ENCODE measurements at places on chromosomes 7 and 10.

DNA sequence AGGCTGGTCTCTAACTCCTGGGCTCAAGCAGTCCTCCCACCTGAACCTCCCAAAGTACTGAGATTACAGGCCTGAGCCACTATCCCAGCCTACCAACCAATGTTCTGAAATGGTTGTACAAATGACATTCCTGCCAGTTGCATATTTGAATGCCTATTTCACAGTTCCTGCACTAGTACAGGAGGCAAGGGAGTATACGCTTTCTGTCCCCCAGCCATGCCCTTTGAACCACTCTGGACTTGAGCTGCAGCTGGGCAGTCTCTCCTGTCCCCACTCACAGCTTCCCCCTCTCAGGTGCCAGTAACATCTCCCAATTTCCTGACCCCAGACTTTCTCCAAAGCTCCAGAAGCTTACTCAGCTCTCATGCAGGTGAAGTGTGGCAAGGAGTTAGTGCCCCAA lies 58.9 kb downstream of the SPOCK2 start:
- no peak for DNase-seq

- DNase-seq: no peak
Observed at GRCh38 chr10:53786236-53786900, 1013.8 kb upstream of the MBL2 start.

- no peak for DNase-seq
Observed at GRCh38 chr10:27349987-27350386, 109.4 kb upstream of the ACBD5 start.

- no peak for DNase-seq
Observed at GRCh38 chr10:114188001-114188400, 8.8 kb downstream of the TDRD1 start.

GRCh38 chr10:124035928-124036558 lies 57.4 kb downstream of the CHST15 start:
- no peak for DNase-seq

GRCh38 chr10:100670828-100671479 lies 74.4 kb upstream of the PAX2 start:
- peak; percentile 82 for DNase-seq

GRCh38 chr10:97612386-97612785 lies 20.9 kb downstream of the MORN4 start:
- DNase-seq: peak; percentile 77

DNA sequence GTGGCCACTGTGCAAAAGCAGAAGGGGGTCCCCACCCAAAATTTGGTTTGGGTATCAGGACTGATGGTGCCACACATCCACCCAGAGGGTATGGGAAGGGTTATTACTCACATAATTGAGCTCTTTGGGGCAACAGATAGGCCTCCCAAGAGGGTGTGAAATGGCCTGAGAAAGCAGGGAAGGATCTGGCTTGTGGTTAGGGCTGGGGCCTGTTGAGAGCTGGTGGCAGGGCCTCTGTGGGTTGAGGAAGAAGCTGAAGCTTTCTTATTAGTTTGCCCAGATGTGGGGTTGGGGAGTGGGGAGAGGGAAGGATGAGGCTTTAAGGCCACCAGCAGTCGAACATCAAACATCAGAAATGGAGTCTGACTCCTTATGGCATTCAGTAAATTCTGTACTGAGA lies 18.3 kb upstream of the MKI67 start:
- DNase-seq: no peak

DNA sequence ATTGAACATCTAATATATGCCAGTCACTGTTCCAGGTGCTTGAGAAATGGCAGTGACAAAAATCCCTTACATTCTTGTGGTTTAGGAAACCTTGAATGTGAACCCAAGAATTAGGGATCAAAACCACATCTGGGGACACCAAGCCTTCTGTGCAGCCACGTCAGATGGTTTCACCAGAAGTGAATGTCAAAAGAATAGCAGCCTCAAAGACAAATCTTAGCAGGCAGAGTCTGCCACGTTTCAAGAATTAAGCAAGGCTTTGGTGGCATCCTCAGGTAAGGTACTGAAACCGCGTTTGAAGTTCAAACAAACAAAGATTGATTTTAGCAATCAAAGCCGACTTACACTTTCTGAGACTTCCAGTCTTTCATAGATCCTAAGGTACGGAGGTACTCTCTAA lies 225.5 kb upstream of the GNAI1 start:
- no peak for DNase-seq

DNA sequence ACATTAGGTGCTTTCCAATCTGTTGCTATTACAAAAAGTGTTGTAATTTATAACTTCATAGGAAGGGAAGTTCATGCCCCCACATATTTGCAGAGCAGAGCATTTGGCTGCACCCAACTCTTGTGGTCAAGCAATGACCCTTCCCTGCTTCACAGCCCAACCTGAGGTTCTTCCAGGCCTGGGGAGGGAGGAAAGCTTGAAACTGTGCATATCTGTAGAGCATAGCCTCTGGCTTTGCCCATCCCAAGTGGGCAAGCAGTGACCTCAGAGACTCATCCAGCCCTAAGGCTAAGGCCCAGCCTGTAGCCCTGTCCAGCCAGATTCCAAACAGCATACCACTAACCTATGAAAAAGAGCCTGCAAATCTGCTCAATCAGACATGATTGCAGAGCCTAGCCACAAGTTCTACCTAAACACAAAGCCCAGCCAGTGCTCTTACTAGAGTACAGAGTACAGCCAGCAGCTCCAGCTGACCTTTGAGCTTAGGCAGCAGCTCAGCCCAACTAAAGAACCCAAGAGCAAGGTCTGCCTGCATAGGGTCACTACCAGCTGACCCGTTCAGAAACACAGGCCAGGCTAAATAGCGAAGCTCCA lies 14.4 kb upstream of the GSTK1 start:
- DNase-seq: no peak

- no peak for DNase-seq
Observed at GRCh38 chr10:48807791-48808470, 123.3 kb downstream of the WDFY4 start.

DNA sequence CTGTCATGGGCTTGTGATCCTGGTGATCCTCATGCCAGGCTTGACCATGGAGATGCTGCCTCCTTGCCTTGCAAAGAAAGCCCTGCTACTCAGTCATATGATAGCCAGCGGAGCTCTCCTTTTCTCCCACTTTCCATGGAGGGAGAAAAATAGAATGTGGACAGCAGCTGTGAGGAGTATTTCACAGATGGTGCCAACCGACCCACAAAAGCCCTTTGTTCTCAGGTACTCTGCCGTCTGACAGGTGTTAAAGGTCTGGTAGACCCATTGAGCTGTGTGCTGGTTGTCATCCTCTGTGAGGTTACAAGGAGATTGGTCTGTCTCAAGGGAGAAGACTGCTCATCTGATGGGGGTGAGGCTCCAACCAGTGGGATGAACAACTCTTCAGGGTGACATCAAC lies 29.5 kb upstream of the COBL start:
- no peak for DNase-seq

DNA sequence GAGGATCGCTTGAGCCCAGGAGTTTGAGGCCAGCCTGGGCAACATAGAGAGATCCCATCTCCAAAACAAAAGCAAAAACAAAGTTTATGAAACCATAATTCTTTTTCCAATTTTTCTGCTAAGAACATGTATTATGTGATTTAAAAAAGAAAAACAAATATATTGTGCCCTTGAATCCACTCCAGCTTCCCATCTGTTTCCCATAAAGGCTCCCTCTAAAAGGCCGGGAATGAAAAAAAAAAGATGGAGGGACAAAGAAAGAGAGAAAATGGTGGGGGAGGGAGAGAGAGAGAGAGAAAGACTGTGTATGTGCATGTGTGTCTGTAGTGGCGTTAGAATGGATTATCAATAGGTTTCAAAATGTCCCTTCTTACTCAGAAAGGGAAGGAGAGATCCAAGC lies 20.5 kb upstream of the GSDME start:
- no peak for DNase-seq

DNA sequence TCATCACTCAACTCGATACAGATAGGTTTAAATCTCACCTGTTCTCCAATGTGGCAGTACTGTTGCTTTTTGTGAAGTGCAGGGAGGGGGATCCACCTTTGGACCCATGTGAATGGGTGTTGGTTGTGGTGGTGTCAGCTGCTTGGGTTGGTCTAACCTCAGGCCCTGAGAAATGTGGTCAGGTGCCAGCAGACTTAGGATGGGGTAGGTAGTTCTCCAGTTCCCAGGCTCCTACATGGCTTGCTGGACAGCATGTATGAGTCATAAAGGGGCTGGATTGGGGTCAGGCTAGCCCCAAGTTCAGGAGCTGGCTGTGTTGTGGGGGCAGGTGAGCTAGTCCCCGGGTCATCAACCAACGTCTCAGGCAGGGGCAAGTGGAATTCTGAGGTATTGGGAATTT lies 472.6 kb upstream of the CNTNAP2 start:
- no peak for DNase-seq

GRCh38 chr7:84060760-84061261 lies 133.8 kb downstream of the SEMA3A start:
- no peak for DNase-seq

- no peak for DNase-seq
Observed at GRCh38 chr7:1721047-1721690, 51.1 kb downstream of the ELFN1 start.

DNA sequence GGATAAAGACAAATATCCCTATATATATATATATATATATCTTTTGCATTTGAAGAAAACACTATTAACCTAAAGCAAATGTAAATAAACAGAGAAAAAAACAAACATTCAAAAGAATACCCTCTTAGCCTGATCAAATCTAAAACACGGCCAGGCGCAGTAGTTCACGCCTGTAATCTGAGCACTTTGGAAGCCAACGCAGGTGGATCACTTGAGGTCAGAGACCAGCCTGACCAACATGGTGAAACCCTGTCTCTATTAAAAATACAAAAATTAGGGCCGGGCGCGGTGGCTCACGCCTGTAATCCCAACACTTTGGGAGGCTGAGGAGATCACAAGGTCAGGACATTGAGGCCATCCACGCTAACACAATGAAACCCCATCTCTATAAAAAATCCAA lies 9.2 kb downstream of the ANXA7 start:
- DNase-seq: no peak

All from AG20443 (cell line).